ENCODE measurements at places on chromosomes 6 and 20.

DNA sequence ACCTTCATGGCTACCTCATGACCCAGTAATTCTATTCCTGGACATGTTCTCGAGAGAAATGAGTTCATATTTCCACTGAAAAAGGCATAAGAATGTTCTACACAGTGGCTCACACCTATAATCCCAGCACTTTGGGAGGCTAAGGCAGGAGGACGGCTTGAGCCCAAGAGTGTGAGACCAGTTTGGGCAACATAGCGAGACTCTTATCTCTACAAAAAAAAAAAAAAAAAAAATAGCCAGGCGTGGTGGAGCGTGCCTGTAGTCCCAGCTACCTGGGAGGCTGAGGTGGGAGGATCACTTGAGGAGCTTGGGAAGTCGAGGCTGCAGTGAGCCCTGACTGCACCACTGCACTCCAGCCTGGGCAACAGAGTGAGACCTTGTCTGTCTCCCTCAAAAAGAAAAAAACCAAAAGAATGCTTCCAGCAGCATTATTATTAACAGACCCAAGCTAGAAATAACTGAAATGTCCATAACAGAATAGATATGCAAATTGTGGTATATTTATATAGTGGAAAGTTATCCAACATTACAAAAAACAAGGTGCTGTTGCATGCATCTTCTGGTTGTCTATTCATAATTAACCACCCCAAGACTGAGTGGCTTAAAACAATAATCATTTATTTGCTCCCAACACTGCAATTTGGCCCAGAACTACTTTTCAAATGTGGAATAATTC lies 9.4 kb upstream of the RAB44 start:
- no peak for DNase-seq

GRCh38 chr6:11491596-11492463 lies 45.7 kb upstream of the TMEM170B start:
- no peak for DNase-seq

GRCh38 chr6:112781241-112781640 lies 434.1 kb downstream of the RFPL4B start:
- DNase-seq, result no peak

GRCh38 chr6:105874835-105875626 lies 211.1 kb upstream of the PRDM1 start:
- no peak for DNase-seq

- no peak for DNase-seq
Measured at GRCh38 chr6:36139991-36140710, 9.8 kb downstream of the MAPK13 start.

DNA sequence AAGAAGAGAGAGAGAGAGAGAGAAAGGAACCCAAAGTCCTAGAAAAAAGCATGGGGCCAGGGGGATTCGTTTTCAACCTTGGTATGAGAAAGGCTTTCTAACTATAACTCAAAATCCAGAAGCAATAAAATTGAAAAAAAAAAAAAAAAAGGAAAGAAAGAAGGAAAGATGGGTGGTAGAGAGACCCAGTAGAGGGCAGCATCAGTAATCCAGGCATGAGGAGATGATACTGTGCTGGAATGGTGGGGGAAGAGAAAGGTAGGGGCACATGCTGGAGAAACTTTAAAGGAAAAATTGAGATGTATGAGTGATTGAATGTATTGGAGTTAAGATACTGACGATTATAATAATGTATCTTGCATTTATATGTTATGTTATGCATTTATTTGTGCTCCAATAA lies 1040.7 kb upstream of the FLRT3 start:
- DNase-seq, result no peak

DNA sequence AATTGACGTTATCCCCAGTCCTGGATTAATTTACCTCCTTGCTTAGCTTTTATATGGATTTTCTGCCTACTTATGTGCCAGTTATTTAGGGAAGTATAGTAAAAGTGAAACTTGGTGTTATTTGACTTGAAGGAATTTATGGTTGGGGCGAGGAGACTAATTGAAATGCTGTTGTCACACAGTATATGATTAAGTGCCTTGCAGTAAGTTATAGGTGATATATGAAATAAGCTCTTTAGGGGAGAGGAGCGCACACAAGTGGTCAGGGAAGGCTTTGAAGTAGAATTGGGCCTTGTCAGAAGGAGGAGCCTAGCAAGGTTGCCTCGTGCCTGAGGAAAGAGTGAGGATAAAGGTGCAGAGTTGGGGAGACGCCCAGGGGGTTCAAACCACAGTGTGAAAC lies 20.5 kb downstream of the NCOA7 start:
- DNase-seq, result no peak

GRCh38 chr6:14656078-14656521 lies 538.5 kb downstream of the CD83 start:
- no peak for DNase-seq

DNA sequence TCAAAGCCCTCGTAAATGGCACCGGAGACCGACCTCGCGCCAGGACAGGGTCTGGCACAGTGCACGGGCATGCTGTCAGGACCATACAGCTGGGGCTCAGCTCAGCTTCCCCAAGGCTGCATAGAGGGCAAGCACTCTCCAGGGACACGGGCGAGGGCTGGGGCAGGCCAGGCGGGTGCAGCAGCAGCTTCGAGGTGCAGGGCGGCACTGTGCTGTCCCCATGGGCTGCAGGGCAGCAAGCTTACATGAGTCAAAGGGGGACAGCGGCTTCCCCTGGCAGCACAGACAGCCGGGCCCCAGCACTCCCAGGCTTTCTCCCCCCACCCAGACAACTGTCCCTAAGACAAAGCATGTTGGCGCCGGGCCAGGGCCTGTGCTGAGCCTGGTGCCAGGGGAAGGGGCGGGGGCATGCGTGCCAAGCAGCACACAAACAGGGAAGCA lies 25.7 kb downstream of the PSMG4 start:
- DNase-seq, result no peak

DNA sequence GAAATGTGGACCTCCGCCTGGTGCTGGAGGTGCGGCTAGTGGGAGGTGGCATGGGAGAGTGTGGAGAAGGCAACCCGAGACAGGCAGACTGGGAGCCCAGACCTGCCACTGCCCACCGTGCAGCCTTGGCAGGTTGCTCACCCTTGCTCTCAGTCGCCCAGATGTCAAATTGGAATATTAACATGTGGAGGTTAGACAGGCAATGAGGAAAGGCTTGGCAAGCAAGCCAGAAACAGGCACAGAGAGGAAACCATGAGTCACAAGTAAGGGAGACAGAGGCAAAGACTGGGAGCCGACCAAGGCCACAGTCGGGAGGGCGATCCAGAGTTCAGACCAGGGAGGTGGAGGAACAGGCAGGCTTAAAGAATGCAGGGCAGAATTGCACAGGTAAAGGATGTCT lies 178.2 kb downstream of the FOXC1 start:
- no peak for DNase-seq

DNA sequence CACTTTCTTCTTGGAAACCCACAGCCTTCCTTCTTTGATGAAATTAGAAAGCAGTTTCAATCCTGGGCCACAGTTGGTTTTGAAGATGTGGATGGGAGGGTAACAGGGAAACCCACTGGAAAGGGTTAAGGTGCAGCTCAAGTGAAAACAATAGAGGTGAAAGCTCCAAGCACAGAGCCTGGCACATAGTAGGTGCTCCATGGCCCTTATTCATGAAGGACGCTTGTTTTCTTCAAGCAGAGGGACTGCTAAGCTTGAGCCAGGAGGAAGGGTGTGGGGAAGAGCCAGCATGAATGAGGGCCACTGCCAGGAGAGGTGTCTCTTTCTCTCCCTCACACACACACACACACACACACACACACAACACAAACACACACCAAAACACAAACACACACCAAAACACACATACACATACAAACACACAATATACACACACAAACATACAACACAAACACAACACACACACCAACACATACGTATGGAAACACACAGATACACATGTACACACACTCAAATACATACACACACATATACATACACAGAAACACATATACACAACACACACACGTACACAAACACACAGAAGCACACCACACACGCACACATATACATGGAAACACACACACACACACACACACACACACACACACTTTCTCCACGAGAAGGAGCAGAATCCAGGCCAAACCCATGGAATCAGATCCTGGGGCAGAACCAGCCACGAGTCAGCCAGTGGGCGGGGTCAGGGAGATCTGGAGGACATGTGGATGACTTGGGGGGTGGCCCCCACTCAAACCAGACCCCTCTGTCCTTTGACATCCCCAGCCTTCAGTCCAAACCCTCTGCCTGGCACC lies 23.7 kb upstream of the RBPJL start:
- no peak for DNase-seq

GRCh38 chr20:49867453-49868215 lies 47.7 kb downstream of the SPATA2 start:
- DNase-seq, result no peak

DNA sequence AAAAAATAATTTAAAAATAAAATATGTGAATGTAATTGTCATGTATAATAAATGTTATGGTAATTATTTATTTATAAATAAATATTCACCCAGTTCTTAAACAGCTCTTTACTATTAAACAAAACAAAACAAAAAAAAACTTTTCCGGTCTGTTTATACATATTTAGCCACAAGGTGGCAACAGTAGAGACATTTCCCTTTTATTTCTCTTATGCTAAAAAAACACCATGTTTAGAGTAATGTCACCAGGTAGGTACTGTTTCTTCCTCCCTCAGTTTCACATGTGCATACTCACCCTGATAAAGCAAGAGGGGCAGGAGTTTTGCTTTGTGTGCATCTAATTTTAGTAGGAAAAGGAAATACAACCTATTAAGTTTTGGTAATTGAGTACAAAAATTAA lies 610.4 kb upstream of the IMPG1 start:
- no peak for DNase-seq

DNA sequence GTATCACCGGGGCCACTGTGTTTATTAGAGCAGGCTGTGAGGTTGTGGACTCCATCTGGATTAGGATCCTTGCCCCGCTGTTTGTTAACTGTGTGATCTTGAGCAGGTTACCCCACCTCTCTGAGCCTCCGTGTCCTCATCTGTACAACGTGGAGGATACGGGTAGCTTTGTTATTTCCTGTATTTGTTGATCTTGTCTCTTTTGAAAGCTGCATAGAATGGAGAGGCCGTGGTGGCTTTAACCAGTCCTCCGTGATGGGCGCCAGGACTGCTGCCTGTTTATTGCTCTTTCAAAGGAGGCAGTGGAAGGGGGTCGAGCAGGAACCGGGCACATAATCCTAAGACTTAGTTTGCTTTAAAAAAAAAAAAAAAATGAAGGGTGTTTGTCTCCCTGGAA lies 22.9 kb downstream of the BCAS4 start:
- DNase-seq, result no peak

Measured in AG04450 (cell line).